NCI-H2029 treated with DMSO at 0.1 percent for 48 hours (cell line): ENCODE measurements at places on chromosomes 12 and 14.

DNA sequence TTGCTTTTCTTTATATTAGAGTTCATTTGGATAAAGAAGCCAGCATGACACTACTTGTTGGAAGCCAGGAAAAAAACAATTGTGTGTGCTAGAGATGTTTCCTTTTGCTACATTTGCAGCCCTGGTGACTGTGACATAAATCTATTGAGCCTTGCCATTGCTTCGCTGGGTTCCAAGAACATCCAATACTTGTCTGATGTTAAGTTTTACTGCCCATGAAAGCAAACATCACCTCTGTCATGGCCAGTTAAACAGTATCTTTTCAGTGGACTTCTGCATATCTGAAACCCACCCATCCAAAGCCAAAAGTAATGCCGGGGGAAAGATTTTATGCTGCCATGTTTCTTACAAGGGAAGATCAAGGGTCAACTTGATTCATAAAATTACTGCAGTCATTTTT is 184.0 kb downstream of the MSRB3 start:
- DNase-seq = no peak

- DNase-seq = no peak
These were observed 118.3 kb downstream of the SLC38A6 start for GRCh38 chr14:61099216-61099835.

DNA sequence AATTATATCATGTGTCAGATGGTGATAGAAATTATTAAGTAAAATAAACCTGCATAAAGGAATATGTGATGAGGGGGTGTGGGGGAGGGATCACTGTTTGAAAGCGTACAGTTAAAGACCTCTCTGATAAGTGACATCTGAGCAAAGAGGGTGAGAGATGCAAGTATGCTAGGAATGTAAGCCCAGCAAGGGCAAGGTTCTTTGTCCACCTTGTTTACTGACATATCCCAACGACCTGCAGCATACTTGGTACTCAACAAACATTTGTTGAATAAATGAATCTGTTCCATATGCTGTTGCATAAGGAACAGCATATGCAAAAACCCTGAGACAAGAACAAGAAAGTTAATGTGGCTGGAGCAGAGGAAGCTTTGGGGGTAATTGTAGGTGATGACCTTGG is 12.0 kb upstream of the MDM1 start:
- no peak for DNase-seq

GRCh38 chr12:38776647-38777046 is 128.7 kb downstream of the CPNE8 start:
- no peak for DNase-seq

DNA sequence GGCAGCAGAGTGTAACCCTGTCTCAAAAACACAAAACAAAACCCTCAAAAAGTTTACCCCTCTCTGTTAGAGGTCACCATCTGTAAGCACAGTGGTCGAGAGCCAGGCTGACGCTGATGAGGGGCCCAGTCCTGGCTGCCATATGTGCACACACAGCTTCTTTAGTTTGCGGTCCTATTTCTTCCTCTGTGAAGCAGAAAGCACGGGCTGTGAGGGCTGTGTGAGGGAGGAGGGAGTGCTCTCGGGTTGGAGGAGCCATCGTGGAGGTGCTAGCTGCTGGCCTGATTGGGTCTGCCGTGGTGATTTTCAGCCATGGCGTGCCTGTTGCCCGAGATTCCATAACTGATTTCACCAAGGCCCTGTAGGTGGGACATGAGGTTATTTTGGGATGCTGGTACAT is 3.5 kb downstream of the ULK1 start:
- DNase-seq = no peak

- no peak for DNase-seq
These were observed 7.2 kb upstream of the SSPN start for GRCh38 chr12:26188127-26188526.

- DNase-seq = no peak
These were observed 4.5 kb downstream of the CYP46A1 start for GRCh38 chr14:99688629-99689028.
